Activated T-cell treated with anti-CD3 and anti-CD28 coated beads for 24 hours (primary cell): ENCODE measurements at places on chromosomes 16 and 17.

GRCh38 chr17:63458478-63458877 is 12.4 kb upstream of the CYB561 start:
- no peak for DNase-seq

DNA sequence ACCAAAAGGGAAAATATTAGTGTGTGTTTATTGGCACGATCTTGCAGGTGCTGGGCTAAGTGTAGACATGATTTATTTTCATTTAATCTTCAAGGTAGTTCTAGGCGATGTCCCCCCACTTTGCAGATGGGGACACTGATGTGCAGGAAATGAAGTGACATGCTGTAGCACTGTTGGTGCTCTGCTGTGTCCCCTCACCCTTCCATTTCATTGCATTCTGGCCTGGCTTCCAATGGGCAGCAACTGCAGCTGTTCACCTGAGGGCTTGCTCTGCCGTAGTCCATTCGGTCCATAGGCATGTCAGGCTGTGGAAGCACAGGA is 123.9 kb downstream of the PRKCB start:
- DNase-seq: no peak

- no peak for DNase-seq
Observed at GRCh38 chr17:35795007-35795870, at the start of gene MMP28. MMP28 (minus strand) TSS chr17:35795641; CDS start chr17:35795377, 264 bp downstream.

DNA sequence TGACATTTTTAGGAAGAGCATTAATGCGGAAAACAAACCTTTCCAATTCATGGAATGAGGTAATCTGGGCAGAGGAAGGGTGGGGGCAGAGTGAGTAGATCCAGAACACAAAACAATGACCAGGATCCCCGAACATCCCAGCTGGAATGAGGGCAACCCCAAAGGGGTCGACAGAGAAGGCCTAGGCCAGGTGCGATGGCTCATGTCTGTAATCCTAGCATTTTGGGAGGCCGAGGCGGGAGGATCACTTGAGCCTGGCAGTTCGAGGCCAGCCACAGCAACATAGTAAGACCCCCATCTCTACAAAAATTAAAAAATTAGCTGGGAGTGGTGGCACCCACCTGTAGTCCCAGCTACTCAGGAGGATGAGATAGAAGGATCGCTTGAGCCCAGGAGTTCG is 64.7 kb downstream of the ZFHX3 start:
- no peak for DNase-seq

GRCh38 chr16:82630688-82631087 is 3.9 kb downstream of the CDH13 start:
- no peak for DNase-seq

DNA sequence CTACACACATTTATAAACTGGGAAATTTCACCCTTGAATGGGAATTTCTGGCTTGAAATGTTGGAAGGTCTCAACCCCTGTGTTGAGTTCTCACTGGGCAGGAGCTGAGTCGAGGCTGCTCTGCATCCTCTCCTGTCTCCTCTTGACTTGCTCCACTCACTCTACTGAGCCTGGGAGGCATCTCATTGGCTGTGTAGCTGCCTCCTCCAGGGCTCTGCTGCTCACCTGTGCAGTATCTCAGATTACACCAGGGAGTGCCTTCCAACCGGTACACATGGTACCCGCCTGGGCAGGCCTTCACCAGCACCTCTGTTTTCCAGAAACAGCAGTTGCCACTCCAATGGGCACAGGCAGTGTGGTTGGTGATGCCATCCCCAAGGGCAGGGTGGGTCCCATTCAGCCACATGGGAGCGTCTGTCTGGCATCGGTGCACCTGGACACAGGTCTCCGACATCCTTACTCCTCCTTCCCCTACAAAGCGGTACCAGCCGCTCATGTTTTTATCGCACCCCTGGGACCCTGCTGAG is 3.7 kb downstream of the GP2 start:
- DNase-seq: no peak
